Activated CD8-positive, alpha-beta memory T cell treated with anti-CD3 and anti-CD28 coated beads for 4 hours (primary cell): ENCODE measurements at places on chromosomes 2 and 18.

DNA sequence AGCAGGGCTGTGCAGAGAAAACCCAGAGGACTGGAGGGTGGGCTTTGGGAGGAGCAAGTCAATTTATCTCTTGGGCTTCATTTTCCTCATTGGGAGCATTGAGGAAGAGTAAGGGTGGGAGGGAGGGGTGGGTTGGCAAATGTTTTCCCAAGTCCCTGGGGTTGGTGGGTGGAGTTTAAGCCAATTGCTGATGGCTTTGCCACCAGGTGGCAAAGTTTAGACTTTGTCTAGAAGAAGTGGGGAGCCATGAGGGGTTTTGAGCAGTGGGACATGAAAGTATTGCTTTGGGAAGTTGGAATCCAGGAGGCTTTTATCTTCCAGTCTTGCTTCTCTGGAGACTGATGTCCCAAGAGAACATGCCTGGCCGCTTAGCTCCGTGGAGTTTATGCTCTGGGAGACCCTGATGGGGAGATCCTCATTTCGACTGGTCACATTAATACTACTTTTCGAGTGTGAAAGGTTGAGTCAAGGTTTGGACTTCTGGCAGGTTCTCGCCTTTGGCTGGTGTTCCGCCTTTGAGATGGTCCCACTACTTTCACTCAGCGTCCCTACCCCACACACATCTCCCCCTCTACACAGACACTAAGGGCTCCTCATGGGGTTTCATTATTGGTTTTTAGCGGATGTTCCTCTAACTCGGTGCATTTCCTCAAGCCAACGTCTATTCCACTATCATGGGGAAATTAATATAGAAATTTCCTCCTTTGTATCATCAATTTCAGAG lies 126.7 kb downstream of the PRKCE start:
- DNase-seq: no peak

DNA sequence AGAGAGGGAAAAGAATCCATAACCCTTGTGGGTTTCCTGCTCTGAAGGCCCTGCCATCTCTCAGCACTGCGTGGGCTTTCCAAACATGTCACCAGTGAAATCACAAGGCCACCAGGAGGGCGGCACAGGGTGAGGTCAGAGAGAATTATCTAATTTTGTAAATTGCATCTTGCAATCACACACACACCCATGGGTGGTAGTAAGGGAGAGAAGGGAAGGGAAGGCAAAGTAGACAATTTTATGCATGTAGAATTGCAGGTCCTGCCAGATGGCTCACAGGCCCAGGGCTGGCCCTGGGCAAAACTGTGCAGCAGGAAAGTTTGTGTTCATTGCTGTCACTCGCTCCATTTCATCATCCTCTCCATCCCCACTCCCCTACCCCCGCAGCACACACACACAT lies 21.0 kb upstream of the ZBTB7C start:
- DNase-seq: no peak

GRCh38 chr2:8494151-8494550 lies 187.7 kb upstream of the ID2 start:
- DNase-seq: no peak

GRCh38 chr2:129058981-129059380 lies 740.3 kb upstream of the HS6ST1 start:
- no peak for DNase-seq

GRCh38 chr2:239793836-239794235 lies 231.3 kb downstream of the NDUFA10 start:
- no peak for DNase-seq

GRCh38 chr2:215454519-215455246 lies 18.8 kb upstream of the FN1 start:
- no peak for DNase-seq

GRCh38 chr18:79481046-79481790 lies 85.5 kb downstream of the NFATC1 start:
- no peak for DNase-seq

DNA sequence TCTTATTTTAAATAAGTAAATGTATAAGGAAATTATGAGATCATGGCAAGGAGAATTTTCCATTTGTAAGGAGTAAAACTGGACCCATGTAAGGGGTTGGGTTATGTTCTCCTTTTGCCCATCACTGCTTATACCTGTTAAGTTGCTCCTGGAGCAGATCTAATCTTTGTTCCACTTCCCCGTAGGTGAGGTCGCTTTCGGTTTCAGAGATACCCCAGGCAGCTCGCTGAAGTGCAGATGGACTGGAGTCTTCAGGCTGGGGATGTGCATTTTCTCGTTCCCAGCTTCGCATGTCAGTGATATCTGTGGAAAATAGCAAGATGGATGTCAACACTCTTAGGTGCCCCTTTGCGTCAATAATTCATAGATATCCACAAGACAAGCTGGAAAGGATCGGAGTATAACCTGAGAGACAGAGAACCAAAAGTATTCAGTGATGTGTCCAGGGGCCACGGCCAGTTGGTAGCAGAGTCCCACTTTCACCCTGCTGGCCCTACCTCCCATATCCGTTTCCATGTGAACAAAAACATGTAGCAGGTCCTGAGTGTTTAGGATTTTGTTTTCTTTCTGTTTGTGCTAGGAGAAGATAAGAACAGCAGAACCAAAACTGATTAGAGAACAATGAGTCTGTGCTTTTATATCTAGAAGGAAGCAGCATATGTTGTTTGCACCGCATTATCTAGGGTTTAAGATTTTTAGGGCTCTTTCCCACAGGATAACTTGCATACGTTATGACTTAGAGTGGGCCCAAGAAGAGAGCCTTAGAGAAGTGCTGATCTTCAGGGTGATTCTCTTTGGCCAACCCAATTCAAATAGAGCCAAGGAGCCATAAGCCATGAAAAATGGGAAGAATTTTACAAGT lies 36.0 kb downstream of the GCA start:
- no peak for DNase-seq

DNA sequence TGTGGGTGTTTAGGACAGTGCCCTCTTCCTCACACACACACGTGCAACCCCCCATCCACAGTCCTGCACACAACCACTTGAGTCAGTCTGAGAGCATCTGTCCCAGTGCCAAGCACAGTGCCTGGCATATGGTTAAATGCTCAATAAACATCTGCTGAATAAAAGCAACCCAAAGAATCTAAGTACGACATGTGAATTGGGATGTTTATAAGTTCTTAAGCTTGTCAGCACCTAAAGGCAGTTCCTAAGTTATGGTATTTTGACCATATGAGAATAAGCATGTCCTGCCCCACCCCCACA lies 37.8 kb downstream of the CAPN13 start:
- no peak for DNase-seq

DNA sequence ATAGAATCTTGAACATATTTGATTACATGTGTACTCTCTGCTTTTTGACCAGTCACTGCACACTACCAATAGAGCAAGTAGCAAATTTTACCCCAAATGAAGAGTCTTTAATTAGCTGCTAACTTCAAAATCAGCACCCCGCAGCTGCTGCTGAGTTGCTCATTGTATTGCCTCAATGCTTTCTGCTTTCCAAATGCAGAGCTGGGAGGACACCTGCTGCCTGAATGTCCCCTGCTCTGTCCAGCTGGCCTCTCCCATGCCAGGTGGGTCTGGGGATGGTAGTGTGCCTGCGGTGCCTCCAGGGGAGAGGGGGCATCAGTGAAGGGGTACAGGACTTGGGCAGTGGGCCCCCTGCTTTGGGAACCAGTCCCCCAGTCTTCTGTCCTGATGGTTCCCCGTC lies 184.8 kb downstream of the PRKCE start:
- no peak for DNase-seq

GRCh38 chr18:74796841-74797576 lies 199.3 kb downstream of the ZNF407 start:
- no peak for DNase-seq

DNA sequence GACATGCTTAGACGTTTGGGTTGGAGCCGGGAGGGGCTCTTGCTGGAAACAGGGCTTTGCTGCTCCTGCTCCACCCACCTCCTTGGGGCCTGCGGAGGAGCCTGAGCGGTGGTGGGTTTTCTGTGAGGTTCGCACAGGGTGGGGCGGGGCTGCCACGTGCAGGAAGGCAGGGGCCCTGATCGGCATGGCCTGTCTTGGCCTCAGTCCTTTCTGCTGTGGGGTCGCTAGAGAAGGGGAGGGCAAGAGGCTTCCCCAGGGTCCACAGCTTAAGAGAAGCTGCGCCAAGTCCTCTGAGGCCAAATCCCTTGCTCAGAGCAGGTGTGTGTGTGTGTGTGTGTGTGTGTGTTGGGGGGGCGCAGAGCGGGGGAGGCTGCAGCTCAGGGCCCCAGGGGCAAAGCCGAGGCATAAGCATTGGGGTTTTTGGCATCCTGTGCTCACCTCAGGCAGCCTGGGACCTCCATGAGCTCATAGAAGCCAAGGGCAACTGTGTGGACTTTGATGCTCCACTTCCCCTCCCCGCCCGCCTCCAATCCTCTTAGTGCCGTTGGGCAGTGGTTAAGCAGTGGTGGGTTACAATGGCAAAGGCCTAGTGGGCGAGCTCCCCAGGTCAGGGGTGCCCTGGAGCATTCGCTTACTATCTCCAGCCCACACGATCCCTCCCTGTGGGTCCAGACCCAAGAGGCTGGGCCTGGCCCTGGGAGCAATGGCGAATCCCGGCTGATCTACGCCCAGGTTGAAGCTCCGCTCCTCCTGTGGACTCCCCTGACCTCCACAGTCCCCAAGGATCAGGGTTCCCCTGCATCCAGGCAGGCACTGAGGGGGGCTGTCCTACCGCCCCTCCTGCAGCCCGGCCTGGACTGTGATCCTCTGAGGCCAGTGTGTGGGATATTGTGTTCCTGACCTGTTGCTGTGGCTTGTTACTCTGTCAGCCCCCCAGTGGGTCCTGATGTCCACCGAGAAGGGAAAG lies 28.9 kb downstream of the TOGARAM2 start:
- no peak for DNase-seq

GRCh38 chr2:177265824-177266817 lies 1.6 kb upstream of the NFE2L2 start:
- DNase-seq: no peak

- no peak for DNase-seq
These were observed 36.8 kb downstream of the TOGARAM2 start for GRCh38 chr2:29017716-29018435.

GRCh38 chr2:1856922-1857321 lies 112.6 kb upstream of the PXDN start:
- no peak for DNase-seq

DNA sequence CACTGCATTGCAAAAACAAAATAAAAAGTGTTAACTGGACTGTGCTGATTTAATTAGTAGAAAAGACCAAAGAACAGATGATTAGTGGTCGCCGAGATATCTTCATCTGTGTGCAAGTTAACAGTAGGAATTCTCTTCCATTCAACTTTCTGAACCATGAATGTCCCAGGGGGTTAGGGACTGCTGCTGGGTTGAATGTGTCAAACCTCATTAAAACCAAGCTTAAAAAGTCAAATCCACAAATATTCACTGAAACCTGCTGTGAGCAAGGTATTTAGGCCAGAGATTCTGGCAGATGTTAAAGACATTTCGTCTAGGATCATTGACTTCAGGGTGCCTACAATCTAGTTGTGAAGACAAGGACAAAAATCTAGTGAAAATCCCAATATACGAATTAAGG lies 58.7 kb downstream of the STPG4 start:
- no peak for DNase-seq

GRCh38 chr18:4068552-4069158 lies 386.5 kb downstream of the DLGAP1 start:
- no peak for DNase-seq

DNA sequence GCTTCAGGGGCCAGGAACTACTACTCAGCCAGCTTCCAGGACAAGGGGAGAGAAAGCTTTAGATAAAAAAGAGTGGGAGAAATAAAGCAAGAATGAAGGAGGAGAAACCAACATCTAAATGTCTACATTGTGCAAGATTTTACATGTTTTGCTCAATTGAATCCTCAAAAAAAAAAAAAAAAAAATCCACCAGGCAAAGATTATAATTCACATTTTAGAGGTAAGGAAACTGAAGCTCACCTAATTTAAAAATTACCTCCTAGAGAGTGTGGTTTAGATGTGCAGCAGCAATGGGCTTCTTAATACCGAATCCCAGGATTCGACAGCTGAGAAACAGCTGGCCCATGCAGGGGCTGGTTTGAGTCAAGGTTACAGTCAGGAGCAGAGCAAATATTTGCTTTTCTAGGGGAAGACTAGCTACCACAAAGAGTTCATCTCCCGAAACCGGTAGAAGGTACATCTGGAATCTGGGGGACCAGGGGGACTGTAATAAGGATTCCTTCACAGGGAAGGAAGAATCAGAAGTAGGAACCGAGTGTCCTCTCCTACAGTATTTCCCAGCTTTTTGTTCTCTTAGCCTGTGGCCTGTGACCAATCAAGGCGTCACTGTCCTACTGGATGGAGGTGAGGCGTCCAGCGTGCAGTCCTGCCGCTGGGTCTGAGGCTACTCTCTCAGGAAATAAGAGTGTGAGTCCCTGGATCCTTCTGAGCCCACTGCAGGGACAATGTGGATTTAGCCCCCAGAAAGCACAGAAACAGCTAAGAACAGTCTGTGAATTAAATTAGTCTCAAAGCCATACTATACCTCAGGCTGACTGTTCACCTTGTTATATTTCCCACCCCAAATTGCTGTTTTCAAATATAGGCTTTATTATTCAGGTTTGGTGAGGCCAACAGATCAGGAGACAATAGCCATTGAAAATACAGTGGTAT lies 42.3 kb downstream of the IL1R2 start:
- DNase-seq: no peak

DNA sequence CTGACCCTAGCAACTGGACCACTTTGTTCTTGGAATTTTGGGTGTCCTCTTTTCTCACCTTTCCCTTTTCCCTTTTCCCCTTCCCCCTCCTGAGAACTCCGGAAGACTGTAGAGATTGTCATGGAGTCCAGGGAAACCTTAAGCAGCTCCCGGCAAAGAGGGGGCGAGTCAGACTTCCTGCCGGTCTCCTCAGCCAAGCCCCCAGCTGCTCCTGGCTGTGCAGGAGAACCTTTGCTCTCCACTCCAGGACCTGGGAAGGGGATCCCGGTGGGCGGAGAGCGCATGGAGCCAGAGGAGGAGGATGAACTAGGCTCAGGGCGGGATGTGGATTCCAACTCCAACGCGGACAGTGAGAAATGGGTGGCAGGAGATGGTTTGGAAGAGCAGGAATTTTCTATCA lies 20.5 kb downstream of the SETBP1 start:
- no peak for DNase-seq

DNA sequence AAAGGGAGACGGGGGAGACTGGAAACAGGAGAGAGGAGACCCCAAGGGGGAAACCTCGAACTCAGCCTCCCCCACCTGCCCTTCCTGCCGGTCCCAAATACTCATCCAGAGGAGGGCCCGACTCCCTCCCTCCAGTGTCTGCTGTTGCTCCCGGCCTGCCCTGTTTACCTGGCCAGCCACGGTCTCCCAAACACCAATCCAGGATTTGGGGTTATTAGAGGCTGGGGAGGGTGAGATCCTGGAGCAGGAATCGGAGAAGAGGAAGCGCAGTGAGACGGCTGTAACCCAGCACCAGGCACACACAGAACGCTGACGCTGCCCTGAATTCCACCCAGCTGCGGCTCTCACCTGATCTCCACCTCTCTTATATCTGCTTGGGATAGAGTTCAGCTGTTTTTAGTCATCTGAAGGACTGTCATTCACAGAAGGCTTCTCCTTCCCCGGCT lies 213.0 kb downstream of the TNS1 start:
- DNase-seq: no peak

GRCh38 chr2:33670392-33670937 lies 71.4 kb upstream of the FAM98A start:
- no peak for DNase-seq
